Tongue (tissue), 3 donors: ENCODE measurements at places on chromosomes 6 and 20.

GRCh38 chr6:127120023-127120786 lies 1.7 kb downstream of the RSPO3 start:
- peak; percentile 22 for DNase-seq

DNA sequence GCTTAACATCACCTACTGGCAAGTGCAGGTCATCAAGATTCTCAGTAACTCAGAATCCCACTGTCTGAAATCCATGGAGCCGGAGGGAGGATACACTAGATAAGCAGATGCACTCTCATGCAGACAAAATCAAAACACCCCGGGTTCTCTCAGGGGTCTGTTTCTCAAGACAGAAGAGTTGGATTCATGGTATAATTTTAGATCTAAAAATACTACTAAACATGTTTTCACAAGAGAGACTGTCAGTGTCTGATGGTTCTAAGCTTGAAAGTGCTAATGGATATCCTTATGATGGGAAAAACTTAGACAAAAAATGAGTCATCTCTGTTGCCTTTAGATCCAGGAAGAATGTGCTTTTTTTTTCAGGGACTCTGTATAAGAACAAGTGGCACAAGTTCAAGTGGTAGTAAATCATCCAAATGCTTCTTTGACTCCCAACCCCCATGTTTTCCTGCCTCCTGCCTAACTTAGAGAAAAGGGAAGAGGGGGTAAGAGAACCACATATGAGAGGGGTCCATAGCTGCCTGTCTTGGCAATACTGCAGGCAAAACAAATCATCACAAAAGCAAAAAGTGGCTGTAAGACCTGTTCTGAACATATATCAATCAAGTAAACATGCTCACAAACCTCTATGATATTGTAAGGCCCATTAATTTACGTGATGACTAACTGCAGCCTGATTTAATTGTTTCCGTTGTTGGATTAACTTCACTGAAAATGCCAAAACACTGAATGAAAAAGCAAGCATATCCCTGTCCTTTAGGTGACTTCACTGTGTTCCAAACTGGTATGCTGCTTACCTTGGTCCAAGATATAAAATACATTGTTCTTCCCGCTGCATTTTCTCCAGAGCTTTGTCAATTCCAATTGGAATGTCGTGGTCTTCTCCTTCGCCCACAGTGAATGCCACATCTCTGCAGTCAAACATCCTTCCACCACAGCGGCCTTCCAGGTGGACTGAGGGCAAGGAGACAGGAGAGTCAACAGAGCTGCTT lies 84.0 kb upstream of the TULP1 start:
- DNase-seq: no peak

DNA sequence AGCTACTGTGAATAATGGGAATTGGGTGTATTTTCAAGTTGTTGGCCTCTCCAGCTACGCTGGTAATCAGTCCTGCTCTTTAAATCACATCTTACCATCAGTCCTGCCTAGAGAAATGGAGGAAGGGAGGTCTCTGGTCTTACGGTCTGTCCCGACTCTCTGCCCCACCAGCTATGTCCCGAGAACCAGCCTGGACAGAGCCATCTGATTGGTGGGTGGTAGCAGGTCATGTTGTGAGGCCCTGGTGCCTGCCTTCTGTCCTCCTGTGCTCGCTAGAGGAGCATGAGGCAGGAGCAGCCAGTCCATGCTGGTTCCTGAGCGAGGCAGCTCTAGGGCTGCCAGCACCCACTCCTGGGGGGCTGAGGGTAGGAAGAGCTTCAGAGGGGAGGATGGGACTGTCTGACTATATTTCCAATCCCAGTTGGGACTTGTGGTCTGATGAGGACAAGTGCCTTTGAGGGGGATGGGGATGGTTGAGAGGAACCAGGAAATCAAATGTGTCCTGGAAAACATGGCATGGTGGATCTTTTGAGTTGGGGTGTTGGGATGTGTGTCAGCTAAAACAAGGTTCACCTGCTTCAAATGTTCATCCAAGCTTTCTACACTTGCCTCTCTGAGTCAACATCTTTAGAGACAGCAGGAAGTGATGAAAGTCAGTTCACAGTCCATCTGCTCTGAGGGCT lies 33.0 kb downstream of the SYNJ2 start:
- DNase-seq: no peak

GRCh38 chr6:1622851-1623768 lies 13.4 kb downstream of the FOXC1 start:
- no peak for DNase-seq

GRCh38 chr6:168475188-168476013 lies 34.4 kb downstream of the SMOC2 start:
- no peak for DNase-seq

- DNase-seq: no peak
Measured at GRCh38 chr20:856361-856775, 22.9 kb downstream of the FAM110A start.

DNA sequence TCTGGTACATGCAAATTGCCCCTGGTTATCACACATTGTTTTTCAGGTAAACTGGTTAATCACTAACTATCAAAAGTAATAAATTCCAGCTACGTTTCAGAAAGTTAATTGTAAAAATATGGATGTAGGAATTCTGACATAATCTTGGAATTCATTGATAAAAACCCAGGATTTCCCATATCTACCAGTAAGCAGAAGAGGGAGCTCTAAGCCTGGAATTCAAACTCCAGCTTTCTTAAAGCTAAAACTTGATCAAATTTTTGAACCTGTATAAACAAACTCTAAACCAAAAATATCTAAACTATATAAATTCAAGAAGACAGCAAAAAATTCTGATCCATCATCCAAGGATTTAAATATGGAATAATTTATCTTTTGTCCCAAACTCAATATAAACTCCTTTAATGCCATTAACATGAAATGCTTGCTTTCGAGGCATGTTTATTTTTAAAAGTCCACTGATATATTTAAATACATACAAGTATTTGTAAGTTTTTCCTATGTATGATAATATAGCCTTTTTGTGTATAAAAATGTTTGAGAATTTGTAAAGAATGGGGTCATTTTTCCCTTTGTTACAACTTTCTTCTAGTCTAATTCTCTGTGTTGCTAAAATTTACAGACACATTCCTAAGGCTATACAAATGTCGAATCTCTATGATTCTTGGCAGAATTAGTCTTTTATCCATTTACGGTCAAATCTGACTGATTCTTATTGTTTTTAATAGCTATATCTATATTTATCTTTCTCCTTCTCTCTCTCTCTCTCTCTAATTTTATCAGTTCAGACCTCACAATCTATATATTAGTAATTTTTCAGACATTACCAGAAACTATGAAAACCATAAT lies 91.4 kb upstream of the RNF217 start:
- DNase-seq: peak; percentile 48

DNA sequence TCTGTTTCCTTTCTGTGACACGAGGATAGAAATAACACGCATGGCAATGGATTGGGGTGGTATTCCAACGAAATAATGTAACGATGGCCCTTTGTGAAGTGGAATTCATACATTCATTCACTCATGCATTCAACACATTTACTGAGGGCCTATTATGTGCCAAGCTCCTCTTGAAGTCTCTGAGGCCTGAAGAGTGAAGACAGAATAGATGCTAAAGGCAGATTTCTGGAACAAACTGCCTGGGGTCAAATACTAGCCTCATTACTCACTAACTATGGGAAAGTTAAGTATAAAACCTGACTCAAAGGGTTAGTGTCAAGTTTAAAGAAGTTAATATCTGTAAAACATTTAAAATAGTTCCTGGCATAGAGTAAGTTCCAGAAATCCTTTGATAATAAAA lies 279.6 kb upstream of the SULF2 start:
- no peak for DNase-seq

- DNase-seq: no peak
Measured at GRCh38 chr6:75157336-75157735, 48.5 kb downstream of the COL12A1 start.

- DNase-seq: no peak
Measured at GRCh38 chr20:5168651-5169396, 42.0 kb downstream of the CDS2 start.
